ENCODE measurements at places on chromosomes 5 and 9.

GRCh38 chr9:134267881-134268724 lies 58.2 kb upstream of the RXRA start:
- DNase-seq = no peak

DNA sequence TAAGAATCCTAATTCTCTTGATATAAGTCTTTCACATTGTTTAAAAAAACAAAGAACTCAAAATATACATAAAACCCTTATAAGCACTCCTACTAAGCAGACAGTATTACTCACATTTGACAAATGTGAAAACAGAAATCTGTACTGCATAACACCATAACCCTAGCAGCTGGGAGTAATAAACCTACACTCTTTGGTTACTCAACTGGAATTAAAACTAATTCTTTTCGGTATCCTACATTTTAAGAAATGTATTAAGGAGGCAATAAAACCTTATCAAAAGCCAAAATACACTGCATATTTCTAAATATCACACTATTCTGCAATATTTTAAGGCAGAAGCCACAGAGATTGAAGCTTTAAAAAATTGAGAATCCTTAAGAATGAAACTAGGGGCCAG lies 6.8 kb downstream of the AUH start:
- no peak for DNase-seq

- DNase-seq = no peak
Measured at GRCh38 chr5:68875351-68875750, 218.5 kb upstream of the SLC30A5 start.

DNA sequence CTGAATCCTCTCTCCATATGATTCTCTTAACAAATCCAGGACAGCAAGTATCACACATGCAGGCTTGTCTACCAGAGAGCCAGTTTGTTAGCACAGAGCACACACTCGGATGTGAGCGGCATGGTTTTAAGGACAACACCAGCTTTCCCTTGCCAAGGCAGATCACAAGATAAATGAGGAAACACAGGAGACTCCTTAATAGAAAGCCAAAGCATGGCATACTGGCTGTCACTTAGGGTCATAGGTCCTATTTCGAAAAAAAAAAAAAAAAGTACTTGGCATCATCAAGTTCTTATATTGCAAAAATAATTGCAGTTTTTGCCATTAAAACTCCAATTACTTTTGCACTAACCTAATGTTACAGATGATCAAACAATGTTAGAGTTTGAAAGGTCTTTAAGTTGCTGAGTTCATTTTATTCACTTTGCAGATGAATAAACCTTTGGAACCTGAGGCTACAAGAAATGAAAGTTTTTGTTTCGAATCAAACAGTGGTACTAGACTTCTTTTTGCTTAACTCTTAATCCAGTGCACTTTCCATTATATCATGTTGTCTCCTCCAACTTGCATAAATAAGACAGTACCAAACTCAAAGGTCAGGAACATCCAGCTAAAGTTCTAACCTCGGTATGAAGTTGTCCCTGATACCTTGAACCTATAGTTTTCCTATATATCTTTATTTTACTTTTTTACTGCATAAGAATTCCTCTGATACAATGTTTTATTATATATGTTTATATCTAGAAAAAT lies 138.5 kb downstream of the MPDZ start:
- no peak for DNase-seq

- DNase-seq = no peak
Measured at GRCh38 chr9:88972401-88972800, 18.9 kb upstream of the S1PR3 start.

- DNase-seq = no peak
Measured at GRCh38 chr5:108753331-108753730, 5.6 kb downstream of the FER start.

- DNase-seq = no peak
Measured at GRCh38 chr5:130643321-130643720, 521.7 kb downstream of the HINT1 start.

- DNase-seq = no peak
Measured at GRCh38 chr5:60487885-60488442, 212.0 kb downstream of the DEPDC1B start.

GRCh38 chr5:135313946-135314345 lies 85.1 kb downstream of the MACROH2A1 start:
- no peak for DNase-seq

DNA sequence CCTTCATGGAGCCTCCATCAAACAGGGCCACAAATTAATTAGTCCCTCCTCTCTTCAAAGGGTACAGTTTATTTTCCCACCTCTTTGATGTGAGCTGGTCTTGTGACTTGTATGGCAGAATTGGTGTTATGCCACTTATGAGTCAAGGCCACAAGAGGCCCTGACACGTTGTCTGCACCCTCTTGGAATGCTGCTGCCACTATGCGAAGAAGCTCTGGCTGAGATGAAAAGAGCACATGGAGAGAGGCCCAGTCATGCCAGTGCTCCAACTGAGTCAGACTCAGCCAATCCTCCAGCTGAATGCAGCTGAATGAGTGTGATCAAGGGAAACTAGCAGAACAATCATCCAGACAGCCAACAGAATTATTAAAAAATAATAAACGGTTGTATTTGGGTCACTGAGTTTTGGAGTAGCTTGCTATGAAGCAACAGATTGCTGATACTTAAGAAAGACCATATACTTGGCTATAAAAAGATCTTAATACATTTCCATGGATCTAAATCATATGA lies 128.3 kb downstream of the MARCHF11 start:
- DNase-seq = no peak

DNA sequence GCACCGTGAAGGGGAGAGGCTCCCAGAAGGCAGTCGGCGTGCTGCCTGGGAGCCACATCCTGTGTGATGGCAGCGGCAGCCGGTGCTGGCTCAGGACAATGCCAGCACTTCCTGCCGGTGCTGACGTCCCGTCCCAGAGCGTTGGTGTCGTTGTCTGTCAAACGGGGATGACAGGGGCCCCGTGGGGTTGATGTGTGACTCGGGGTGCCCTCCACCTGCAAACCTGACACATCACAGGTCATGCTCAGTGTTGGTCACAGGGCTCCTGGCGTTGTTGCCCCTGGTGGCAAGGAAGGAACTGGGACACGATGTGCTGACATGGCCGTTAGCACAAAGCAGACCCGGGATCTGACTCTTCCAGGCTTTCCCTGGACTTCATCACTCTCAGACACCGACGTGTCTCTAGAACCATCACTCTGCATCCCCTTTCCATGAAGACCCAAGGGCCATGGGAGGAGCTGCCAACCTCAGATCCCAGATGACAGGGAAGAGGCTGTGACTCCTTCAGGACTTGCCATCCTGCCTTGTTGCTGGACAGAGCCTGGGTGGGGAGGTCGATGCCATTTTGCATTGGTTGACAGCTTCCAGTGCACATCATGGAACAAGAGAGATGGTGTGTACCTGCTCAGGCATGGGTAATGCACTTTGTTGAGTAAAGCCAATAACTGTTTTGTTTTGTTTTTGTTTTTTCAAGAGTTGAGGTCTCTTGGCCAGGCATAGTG lies 21.5 kb downstream of the PLPP7 start:
- DNase-seq = peak; percentile 8

DNA sequence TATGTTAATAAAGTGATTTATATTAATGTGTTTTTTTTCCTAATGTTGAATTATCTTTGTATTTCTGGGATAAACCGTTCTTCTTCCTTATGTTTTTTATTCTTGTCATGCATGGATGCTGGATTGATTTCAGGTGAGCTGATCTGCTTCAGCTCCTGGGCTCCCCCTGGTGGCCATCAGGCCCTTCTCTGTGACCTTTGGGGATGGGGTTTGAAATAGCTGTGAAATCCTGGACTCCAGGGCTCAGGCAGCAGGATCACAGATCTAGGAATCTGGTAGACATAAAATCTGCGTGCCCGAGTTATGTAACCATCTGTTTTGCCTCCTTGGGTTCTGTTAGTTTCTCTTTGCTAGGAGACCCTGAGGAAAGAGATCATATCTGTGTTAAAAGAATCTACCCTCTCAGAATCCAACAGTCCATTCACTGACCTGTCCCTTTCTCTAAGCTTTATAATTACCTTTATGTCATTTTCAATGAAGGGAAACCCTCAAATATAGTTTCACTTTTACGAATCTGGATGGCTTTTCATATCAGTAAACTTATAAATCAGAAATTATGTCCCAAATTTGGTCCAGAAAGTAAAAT lies 12.2 kb upstream of the OR13J1 start:
- DNase-seq = peak; percentile 60

GRCh38 chr9:3704890-3705289 lies 179.1 kb upstream of the RFX3 start:
- DNase-seq = no peak

DNA sequence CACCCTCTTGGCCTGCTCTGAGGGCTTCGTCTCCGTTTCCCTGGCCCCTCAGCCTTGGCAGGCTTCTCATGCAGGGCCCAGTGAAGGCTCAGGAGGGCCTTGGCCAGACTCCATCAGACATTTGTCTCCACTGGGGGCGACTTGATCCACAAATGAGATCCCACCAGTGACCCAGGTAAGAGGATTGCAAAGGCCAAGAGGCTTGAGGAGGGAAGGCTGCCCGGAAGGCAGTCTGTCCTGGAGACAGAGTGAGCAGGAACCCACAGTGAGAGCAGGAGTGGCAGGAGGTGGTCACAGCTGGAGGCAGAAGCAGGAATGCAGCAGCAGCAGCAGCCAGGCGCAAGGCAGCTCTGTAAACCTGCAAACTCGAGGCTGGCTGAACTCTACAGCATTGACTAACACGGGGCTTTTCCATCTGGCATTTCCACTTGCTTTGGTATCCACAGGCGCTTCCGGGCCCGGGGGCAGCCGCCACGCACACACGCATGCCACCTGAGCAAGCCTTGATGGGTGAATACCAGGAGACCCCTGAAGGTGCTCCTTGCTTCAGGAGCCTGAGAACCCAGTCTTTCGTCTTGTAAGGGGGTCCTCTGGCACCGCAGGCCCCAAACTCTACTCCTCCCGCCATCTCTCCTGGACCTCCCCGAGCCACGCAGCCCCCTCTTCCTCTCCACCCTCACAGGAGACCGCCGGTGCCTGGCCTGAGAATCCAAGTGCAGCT lies 14.7 kb downstream of the MGAT1 start:
- no peak for DNase-seq

- DNase-seq = no peak
Measured at GRCh38 chr5:31682025-31682424, 43.1 kb downstream of the PDZD2 start.

- no peak for DNase-seq
Measured at GRCh38 chr9:107024193-107024592, 161.2 kb downstream of the ZNF462 start.

- no peak for DNase-seq
Measured at GRCh38 chr5:153624451-153624765, 133.9 kb downstream of the GRIA1 start.

DNA sequence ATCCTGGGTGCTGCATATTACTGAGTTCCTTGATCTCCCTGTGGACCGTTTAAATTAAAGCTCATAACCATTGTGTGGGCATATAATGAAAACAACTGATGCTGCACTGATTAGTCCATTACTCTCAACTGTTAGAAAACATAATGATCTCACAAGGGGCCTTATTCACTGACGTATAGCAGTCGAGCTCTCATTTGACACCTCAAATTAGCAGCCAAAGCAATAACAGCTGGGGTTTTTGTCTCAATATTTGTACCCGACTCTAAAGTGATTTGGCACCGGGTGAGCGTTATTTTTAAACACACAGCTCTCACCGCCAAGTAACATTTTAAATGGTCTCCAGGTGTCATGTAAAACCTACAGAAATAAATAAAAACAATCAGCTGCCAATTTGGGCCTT lies 252.2 kb upstream of the PANK3 start:
- no peak for DNase-seq

GRCh38 chr5:156534906-156535485 lies 208.0 kb downstream of the SGCD start:
- no peak for DNase-seq

DNA sequence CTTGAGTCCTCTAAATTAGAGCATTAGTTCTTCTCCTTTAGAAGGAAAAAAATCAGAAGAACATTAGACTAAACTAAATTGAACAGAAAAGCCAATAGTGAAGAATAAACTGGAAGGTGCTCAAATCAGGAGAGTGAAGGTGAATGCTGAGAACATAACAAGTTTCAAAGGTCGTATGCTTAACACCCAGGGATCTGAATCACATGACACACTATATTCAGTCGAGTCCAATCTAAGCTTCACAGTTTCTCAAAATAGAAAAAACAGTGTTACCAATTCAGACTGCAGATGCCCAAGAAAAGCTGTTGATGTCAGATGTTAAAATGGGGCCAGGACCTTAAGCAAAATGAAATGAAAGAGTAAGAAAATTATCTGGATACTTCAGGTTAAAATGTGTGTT lies 614.5 kb downstream of the EFNA5 start:
- DNase-seq = no peak

DNA sequence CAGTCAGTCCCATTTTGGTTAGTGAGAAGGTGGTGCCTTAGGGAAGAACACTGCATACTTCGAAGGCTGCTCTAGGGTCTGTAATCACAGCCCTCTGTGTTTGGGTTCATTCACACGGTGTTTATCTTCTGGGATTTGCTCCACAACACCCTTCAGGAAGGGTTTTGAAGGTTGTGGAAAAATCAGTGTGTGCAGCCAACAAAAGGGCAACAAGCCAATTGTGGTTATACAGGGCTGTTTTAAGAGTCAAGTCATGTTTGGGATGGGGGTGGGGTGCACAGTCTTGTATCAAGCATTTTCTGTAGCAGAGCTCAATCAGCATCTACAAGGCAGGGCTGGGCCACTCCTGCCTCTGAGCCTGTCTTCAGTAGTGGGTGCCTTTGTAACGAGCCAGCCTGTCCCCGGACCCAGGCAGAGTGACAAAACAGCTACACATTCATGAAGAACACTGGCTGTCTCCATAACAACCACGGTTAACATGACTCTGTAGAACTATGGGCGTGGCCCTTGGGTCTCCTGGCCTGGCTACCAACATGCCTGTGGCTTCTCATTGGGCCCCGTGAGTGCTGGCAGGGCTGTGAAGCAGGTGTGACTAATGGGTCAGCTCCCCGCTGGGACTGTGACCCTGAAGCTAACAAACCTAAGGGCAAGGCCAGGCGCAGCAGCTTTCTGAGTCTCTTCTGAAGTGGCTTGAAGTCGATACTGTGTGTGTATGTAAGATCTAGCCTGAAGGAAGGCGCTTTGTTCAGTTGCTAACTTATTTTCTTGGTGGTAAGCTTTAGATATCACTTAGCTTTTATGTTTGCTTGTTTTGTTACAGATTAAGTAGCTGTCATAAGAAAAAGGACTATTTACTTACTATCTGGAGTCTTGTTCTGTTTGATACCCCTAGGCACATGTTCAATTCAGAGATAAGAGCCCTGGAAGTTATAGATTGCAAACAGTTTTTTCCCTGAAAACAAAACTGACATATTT lies 27.9 kb upstream of the GOLM1 start:
- DNase-seq = no peak

DNA sequence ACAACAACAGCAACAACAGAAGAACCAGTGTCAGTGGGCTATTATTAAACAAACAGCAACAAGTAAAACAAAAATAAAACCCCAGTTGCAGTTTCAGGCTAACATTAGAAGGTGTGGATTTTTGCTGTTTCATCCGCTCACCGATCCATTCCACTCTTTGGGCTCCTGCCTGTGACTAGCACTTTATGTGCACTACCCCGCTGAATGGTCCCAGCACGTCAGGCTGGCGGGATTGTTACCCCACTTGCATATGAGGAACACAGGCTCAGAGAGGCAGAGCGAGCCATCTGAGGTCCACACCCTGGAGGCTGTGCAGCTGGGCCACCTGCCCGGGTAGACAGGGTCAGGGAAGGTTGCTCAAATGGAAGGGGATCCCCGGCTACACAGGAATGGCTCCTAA lies 26.0 kb downstream of the NSG2 start:
- no peak for DNase-seq

- DNase-seq = no peak
Measured at GRCh38 chr9:95807326-95807947, 68.1 kb upstream of the ERCC6L2 start.

Measured in stimulated activated CD8-positive, alpha-beta memory T cell treated with anti-CD3 and anti-CD28 coated beads, Interleukin-4, amount 100 ng/mL, for 1 hour (primary cell).